RPMI7951 (cell line): ENCODE measurements at places on chromosomes 4 and X. TPM values are rescaled to one million over a fixed set of nuclear protein-coding genes. Genes with fewer than 3 reads are reported as not detected.

Gene STOX2
- total RNA-seq, result 0.10 TPM in 1 of 2 replicates, not detected in the other

Gene AREG
- total RNA-seq, result 2.4 and 4.1 TPM in 2 replicates

Gene METTL14
- total RNA-seq, result 23.2 and 26.3 TPM in 2 replicates

Gene CT45A10
- total RNA-seq, result 0.29 and 0.72 TPM in 2 replicates

Gene GAB3
- under 0.01 and 0.24 TPM in 2 replicates for total RNA-seq

DNA sequence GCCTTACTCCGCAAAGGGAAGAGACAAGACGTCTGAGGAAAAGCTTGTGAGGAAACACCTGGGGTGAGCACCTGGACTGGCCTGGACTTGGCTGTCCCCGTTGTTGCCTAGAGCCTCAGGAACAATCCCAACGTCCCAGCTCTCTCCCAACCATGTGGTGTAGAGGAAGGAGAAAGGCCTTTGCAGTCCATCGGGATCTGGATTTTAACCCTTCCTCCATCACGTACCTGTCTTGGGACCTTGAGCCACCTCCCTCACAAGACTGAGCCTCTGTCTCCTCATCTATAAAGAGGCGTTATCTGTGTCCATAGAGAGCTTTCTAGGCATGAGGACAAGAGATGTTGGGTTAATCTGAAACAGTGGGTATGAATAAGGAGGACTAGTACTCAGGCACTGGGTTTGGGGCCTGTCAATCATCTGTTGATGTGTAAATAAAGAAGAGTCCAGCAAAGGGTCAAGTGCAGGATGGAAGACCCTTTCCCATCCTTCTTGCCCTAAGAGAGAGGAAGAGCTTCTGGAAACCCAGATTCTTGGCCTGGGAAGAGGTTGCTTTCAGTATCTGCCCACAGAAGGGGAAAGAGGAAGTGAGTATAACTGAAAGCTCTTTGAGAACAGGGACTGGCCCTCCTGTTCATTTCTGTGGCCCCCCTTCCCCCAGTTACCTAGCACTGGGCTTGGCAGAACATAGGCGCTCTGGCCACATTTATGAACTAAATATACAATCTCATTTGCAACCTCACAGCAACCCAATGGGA, 137.1 kb downstream of the PJA1 start:
- no peak for DNase-seq

DNA sequence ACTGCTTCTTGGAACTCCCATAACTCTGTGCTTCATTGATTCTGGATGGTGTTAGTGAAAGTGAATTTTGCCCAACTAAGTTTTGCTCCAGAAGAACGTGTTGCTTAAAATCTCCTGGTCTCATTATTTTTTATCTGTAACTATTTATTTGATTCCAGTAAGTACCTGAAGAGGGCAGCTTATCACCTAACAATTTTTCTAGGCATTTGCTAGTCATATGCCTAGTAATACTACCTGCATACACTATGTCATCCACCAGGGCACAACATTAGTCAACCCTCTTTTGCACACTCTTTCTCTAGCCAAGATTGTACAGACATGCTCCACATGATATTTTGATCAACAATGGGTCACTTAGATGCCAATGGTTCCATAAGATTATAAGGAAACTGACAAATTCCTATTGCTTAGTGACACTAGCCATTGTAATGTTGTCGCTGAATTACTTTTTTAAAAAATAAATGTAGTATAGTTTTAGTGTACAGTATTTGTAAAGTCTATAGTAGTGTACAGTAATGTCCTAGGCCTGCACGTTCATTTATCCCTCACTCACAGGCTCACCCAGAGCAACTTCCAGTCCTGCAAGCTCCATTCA, 499.9 kb upstream of the AADAT start:
- no peak for DNase-seq

- DNase-seq, result no peak
These were observed 277.9 kb downstream of the TRIML1 start for GRCh38 chr4:188417181-188417580.

DNA sequence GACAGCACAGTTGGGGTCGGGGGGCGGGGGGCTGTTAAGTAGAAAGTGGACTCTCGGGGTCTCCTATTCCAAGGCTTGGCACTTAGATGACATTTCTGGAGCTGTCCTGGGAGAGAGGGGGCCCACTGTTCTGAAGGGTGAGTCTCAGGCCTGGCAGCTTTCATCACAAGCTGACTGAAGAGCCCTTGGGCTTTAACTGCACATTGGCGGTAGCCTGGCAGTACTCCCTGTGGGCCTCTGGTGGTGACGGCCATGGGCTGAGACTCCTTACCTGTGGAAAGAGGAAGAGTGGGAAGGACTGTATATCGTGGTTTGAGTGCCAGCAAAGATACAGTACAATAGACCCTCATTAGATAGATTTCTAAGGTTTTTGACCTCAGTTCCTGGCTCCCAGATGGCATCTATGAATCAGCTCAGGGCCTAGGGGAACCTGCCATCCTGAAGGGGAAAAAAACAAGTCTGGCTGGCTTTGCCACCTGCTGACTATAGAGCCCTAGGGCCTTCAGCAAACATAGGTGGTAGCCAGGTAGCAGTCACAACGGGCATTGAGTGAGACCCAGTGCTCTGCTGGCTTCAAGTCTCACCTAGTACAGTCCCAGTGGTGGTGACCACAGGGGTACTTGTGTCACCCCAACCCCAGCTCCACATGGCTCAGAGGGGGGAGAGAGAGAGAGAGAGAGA, 87.9 kb downstream of the ANKRD17 start:
- no peak for DNase-seq

- DNase-seq, result no peak
These were observed 1.4 kb downstream of the DDIT4L start for GRCh38 chr4:100188829-100189228.

DNA sequence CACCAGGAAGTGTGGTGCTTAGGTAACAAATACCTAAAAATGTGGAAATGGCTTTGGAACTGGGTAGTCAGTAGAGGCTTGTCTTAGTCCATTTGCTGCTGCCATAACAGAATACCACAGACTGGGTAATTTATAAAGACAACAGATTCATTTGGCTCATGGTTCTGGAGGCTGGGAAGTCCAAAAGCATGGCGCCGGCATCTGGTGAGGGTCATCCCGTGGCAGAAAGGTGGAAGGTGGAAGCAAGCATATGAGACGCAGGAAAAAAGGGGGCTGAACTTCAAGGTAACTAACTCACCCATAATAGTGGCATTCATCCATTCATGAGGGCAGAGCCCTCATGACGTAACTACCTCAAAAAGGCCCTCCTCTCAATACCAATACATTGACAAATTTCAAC, 6.6 kb downstream of the FAM3A start:
- DNase-seq, result no peak

- DNase-seq, result no peak
These were observed 528 bp upstream of the SNCA start for GRCh38 chr4:89837385-89837992.
